ENCODE measurements at places on chromosomes 6 and 20.
A peak's percentile ranks its signal among the peaks of the same experiment; 100 is the strongest.

GRCh38 chr20:50304923-50305635 lies 114.4 kb downstream of the CEBPB start:
- no peak for DNase-seq

- DNase-seq: no peak
Observed at GRCh38 chr20:17871181-17871580, 97.4 kb downstream of the SNX5 start.

- DNase-seq: peak; percentile 58
Observed at GRCh38 chr6:37171201-37171969, 1.4 kb downstream of the PIM1 start.

DNA sequence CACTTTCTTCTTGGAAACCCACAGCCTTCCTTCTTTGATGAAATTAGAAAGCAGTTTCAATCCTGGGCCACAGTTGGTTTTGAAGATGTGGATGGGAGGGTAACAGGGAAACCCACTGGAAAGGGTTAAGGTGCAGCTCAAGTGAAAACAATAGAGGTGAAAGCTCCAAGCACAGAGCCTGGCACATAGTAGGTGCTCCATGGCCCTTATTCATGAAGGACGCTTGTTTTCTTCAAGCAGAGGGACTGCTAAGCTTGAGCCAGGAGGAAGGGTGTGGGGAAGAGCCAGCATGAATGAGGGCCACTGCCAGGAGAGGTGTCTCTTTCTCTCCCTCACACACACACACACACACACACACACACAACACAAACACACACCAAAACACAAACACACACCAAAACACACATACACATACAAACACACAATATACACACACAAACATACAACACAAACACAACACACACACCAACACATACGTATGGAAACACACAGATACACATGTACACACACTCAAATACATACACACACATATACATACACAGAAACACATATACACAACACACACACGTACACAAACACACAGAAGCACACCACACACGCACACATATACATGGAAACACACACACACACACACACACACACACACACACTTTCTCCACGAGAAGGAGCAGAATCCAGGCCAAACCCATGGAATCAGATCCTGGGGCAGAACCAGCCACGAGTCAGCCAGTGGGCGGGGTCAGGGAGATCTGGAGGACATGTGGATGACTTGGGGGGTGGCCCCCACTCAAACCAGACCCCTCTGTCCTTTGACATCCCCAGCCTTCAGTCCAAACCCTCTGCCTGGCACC lies 23.7 kb upstream of the RBPJL start:
- DNase-seq: no peak

DNA sequence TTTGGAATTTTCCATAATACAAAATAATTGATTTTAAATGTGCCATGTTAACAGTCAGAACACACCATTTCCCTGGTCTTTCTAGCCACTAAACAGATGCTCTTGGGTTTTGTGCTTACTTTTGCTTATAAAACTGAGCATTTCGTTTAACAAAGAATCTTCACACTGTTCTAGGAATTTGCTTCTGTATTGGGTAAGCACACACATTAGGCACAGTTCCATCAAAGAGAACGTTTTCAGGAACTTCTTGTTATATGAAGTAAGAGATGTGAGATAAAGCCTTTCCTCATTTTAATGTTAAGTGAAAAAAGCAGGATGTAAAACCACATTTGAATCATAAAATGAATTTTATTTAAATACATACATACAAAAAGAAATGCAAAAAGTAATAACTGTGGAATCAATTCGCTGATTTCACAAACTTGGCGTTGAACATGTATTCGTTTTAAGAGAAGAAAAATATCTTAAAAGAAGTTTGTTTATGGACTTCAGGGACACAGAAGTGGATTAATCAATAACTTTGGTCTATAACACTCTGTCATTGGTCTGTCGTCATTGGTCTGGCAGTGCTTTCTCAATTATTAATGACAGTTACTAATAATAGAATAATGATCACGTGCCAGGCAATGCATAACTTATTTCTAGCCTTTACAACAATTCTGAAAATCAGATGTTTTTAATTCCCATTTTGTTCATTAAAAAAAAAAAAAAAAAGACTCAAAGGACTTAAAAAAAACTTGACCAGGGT lies 199.9 kb upstream of the PRDM1 start:
- no peak for DNase-seq

GRCh38 chr6:53375847-53376246 lies 27.1 kb upstream of the ELOVL5 start:
- no peak for DNase-seq

GRCh38 chr6:163309491-163310026 lies 105.0 kb upstream of the QKI start:
- DNase-seq: no peak

DNA sequence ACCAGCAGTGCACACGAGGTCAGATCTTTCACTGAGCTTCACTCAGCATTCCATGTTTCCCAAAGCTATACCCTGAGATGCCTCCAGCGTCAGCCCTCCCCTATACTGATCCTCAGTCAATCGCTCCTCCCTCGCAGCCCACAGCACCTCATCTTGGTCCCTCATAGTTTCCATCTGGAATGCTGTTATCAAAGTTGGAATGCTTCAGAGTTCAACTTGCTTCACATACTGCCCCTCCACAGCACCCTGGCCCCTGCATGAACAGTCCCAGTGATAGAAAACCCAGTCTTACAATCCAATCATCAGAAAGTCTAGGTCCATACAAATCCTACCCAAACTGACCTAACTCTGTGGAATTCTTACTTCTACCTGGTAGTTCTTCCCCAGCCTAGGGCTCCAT lies 20.0 kb downstream of the SPAG4 start:
- no peak for DNase-seq

- DNase-seq: peak; percentile 33
Observed at GRCh38 chr6:11196511-11197174, 35.8 kb downstream of the NEDD9 start.

DNA sequence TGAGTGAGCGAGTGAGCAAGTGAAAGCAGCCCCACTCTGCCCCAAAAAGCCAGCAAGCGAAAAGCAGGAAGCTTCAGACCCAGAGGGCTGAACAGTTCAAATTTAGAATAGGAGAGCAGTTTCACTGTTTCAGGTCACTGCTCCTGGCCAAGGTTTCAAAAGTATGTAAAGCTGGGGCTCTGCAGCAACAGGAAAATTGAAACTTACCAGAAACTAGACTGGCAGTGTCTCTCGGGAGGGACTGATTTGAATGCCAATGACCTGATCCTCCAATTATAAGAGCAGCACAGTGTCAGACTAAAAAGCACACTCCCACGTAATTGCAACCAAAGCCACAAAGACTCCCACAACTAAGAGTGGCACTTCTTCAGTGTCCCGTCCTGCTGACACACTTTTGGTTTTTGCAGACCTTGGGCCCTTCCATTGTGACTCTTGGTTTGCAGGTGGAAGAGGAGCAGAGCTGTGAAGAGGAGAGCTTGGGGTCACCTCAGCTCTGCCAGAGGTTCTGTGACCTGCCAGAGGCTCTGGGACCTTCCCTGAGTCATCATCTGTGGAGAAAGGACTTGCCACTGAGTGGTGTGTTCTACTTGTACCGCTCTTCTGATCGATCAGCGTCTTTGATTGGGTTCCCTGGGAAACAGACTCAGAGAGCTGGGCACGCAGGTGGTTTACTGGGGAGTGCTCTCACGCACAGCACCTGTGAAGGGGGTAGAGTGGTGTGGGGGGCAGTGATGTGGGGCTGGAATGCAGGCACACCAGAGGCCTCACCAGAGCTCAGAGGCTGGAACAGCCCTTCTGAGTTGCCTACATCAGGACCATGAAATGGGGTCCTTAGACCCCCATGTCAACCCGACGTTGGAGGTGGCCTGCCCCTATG lies 52.7 kb upstream of the PTGIS start:
- DNase-seq: no peak

- DNase-seq: no peak
Observed at GRCh38 chr6:129356129-129356528, 353.8 kb downstream of the ARHGAP18 start.

DNA sequence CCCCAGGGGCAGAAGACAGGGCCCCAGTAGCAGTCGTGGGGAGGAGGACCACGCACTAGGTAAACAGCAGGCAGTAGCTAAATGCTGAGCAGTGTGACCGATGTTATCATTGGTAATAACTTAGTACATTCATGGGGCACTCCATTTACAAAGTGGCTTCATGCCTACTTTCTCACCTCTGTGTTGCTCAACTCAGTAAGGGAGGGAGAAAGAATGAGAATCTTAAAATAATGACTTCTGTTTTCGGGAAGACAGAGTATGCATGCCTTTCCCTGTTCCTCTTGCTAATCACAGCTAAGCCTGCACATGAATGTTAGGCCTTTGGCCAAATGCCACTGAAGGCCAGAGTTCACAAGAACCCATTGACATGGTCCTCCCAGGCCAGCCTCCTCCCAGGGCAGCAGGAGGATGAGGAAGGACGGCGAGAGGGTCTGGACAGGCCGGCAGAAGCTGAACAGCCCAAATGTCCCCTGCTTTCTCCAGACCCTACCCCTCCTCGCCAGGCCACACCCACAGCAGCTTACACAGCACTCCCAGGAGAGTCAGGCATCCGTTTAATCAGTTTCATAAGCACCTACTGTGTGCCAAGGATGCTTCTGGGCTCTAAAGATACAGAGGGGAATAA lies 183.4 kb downstream of the ANKRD60 start:
- no peak for DNase-seq

GRCh38 chr6:16769986-16770376 lies 8.7 kb upstream of the ATXN1 start:
- DNase-seq: no peak

DNA sequence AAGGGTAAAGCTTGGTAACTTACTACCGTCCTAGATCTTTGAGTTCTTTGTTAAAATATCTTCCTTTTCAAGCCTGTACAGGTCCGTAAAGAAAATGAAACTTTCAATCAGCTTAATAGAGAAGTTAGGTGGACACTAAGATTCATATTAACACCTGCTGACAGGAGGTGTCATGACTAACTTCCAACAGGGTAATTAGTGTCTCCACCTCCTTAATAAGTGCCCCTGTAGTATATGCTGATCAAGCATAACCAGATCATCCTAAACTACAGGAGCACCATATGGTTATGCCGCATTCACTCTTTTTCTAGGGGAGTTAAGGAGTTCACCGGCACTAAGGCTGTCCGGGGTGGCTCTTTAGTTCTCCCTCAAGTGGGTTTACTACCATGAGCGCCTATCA lies 23.9 kb upstream of the RALGAPA2 start:
- no peak for DNase-seq

GRCh38 chr6:38209371-38210260 lies 390.1 kb downstream of the ZFAND3 start:
- no peak for DNase-seq

DNA sequence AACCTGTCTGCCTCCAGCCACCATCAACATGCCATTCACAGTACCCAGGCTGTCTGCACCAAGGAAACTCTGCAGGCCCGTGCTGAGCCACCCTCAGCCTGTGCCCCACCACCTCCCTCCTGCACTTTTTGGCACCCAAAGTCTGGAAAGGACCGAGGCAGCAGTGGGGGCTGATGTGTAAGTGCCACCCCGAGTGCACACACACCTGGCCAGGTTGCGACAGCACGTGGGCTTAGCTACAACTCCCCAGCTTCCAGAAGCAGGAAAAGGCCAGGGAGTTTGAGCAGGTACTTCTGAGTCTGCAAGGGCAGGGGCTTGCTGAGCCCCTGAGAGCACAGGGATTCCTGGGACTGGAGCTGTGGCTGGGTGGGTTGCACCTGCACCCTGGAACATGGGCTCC lies 303.3 kb upstream of the OPRM1 start:
- DNase-seq: no peak

- DNase-seq: peak; percentile 20
Observed at GRCh38 chr6:40326714-40327421, 260.3 kb downstream of the LRFN2 start.

DNA sequence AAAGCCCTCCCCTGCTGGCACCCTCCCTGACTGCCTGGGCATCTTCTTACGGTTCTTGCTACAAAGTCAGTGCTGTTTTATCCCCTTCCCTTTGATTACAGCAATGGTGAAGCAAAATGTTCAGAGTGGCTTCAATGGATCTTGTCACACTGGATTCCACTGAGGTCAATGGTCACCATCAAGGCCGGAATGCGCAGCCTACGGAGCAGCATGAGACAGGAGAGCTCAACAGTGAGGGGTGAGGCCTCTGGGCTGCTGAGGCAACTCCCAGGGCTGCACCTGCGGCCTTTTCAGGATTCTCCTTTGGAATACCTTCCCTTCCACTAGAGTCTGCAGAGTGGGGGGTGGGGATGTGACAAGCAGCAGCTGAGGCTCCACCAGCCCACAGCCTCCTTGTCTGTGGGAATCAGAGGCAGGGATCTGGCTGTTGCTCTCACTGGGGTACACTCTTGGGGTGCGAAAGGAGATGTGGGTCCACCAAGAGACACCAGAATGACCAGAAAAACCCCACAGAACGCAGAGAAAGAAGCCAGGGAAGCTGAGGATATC lies 40.4 kb upstream of the EMILIN3 start:
- DNase-seq: no peak

DNA sequence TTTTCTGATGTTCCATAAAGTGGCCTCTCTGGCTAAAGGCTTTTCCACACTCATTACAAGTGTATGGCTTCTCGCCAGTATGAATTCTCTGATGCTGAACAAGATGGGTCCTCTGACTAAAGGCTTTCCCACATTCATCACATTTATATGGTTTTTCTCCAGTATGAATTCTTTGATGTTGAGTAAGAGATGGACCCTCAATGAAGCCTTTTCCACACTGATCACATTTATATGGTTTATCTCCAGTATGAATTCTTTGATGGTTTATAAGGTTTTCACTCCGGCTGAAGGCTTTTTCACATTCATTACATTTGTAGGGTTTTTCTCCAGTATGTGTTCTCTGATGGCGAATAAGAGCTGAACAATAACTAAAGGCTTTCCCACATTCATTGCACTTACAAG lies 20.4 kb downstream of the ZNF184 start:
- peak; percentile 20 for DNase-seq

DNA sequence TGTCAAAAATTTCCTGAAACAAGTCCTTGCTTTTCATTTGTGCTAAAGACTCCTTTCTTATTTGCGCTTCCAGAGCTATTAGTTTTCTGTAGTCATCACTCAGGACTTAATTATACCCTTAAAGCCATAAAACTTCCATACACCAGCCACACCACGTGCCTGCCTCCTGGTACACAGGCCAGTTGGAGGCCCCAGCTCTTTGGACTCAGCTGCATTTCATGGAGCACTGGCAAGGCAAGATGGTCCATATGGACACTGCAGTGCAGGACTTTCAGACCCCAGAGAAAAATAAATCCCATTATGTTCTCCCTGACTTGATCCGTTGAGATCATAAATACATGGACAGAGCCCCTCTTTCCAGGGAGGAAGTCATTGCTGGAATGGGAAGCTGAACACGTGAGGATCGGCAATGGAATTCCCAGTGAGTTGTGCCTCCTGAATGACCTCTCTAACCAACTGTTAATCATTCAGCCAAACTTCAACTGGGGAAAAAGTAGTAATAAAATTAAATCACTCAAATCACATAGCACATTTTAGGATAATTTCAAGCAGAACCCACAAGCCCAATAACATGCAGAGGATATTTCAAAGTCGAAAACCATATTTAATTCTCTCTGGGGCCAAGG lies 173.1 kb downstream of the HACE1 start:
- DNase-seq: no peak
